ENCODE measurements at places on chromosomes 16 and 17. TPM values are rescaled to one million over a fixed set of nuclear protein-coding genes. Genes with fewer than 3 reads are reported as not detected.

Gene RPH3AL
- total RNA-seq = 2.4 TPM

Gene CCDC200
- total RNA-seq = not detected

Gene FADS6
- not detected for total RNA-seq

Gene TSEN54
- 8.0 TPM for total RNA-seq

Gene EZH1
- total RNA-seq = 26.7 TPM

Gene ARL5C
- 2.1 TPM for total RNA-seq

Gene PRM1
- not detected for total RNA-seq

Gene GNAO1
- not detected for total RNA-seq

Gene SLC12A3
- not detected for total RNA-seq

GRCh38 chr17:72604518-72604917, 483.7 kb downstream of the SOX9 start:
- no peak for DNase-seq

- DNase-seq = peak; percentile 39
These were observed 12.3 kb upstream of the UBE2I start for GRCh38 chr16:1297018-1297696.

DNA sequence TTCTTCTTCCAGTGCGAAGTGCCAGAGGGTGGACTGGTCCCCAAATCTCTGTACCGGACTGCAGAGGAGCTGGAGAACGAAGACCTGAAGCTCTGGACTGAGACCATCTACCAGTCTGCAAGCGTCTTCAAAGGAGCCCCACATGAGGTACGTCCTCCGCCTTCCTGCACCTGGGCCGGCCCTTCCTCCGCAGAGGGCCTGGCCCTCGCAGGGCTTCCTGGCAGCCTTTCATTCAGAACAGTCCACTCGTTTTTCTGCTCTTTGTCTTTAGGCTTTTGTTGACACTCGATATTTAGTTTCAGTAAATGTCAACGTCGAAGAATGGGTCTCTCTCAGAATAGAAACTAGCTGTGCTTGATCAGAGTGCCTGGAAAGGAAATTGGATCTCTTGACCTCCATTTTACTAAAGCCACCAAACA, 68.6 kb downstream of the SEC14L1 start:
- DNase-seq = no peak

- DNase-seq = no peak
These were observed 13.7 kb downstream of the TIMM22 start for GRCh38 chr17:1010586-1010985.

DNA sequence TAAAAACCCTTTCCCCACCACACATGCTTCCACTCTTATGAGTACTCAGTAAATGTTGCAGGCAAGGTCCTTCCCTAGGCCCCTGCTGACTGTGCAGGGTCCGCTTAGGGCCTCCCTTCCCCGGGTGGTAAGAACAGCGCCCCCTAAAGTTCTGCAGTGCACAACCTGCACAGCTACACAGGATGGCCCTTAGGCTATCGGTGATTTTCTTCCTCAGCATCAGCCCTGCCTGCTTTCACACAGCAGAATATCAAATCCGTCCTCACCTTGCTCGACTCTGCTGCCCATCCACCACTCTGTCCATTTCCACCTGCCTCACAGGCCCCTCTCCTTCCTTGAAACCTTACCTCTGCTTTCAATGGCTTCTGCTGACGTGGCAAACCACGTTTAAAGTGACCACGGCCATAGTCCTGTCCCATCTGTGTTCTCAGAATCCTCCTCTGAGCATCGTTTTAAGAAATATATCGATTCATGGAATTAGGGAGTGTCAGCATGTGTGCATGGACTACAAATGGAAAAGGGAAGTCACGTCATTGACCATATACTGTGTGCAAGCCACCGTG, 51.4 kb upstream of the TMEM132E start:
- no peak for DNase-seq

- peak; percentile 87 for DNase-seq
These were observed 52.1 kb downstream of the CUEDC1 start for GRCh38 chr17:57902800-57903759.

- DNase-seq = no peak
These were observed 20.1 kb upstream of the YWHAE start for GRCh38 chr17:1420163-1420562.

DNA sequence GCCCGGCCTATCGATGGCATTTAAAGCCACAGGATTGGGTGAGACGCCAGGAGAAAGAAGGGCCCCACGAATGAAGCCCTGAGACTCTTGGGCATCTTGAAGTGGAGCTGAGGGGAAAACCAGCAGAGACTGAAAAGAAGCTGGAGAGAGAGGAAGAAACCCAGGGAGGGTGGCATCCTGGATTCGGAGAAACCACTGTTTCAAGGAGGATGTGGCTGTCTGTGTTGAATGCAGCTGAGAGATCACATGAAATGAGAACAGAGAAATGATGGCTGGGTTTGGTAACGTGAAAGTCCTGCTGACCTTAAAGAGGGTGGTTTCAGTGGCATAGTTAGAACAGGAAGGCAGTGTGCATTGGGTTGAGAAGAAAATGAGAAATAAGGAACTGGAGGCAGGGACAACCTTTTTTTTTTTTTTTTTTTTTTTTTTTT, 3.8 kb downstream of the TNFSF12 start:
- no peak for DNase-seq

DNA sequence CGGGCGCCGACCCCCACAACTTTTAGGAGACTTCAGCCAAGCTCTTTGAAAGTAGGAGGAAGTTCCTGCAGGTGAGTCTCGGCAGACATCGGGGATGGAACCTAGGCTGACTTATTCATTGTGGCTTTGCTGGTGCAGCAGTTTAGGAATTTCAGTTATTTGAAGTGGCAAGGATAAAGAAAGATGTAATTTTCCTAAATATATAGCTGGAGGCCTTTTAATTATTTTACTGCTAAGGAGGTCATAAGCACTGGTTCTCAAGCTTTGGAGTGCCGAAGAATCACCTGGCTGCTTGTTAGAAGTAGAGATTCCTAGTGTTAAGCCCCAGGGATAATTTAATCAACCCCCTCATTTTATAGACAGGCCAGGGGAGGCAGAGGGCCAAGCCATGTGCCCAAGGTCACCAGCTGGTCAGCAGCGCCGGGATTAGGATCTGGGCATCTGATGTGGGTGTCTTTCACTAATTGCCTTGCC, 28.9 kb upstream of the BCAR1 start:
- no peak for DNase-seq

Measured in fibroblast of the aortic adventitia (primary cell).